Stimulated activated CD8-positive, alpha-beta memory T cell treated with anti-CD3 and anti-CD28 coated beads, Interleukin-15, amount 100 ng/mL, for 4 hours (primary cell): ENCODE measurements at places on chromosomes 7 and 10.

DNA sequence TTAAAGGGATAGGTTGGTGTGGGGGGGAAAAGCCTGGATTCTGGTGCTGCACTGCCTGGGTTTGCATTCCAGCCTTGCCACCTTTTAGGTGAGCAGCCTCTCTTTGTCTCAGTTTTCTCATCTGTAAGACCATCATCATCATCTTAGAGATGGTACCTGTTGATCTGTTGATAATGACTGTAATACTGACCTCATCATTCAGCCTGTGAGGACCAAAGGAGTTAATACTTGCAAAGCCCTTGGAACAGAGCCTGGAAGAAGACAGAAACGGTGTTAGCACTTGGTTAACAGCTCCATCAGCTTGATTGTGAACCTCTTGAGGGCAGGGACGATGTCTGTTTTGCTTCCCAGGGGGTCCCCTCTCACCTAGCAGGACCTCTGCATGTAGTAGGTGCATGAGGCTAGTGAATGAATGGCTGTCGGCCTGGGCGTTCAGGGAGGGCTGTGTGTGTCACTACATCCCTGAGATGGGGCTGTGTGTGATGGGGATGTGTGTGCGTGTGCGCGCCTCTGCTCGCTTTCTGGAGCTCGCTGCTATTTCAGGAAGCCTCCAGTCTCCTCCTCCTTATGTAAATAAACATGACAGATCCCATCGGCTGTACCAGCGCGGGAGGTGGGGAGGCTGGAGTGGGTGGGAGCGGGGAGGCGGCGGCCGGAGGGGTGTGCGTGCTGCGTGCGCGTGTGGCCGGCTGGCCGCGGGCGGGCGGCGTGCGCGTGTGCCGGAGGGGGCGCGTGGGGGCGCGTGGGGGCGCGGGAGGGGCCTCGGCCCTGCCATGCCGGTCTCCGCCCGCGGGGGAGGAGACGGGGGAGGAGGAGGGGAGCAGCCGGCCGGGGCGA lies 61.2 kb downstream of the NEURL1 start:
- no peak for DNase-seq

DNA sequence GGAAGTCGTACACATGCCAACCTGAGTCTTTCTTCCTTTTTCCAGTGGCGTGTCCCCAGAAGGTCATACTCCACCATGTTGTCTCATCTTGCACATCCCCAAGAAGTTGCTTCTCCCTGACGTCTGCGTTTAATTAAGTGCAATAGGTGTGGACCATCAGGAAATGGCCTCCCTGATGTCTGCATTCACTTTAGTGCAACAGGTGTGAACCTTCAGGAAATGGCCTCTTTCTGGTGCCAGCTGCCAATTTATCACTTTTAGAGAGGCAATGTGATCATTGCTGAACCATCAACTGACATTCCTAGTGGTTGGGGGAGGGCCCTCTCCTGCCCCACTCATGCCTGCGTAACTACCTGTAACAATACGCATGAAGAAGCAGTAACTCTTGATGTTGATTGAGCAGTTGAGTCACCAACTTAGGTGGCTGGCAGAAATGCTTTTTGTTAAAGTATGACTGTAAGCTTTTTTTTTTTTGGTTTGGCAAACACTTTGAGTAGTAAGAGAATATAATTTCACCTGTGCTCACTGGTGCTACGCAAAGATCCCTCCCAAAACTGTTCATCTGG lies 25.8 kb downstream of the SCIN start:
- DNase-seq = no peak

GRCh38 chr7:18206331-18206730 lies 178.7 kb upstream of the PRPS1L1 start:
- no peak for DNase-seq

DNA sequence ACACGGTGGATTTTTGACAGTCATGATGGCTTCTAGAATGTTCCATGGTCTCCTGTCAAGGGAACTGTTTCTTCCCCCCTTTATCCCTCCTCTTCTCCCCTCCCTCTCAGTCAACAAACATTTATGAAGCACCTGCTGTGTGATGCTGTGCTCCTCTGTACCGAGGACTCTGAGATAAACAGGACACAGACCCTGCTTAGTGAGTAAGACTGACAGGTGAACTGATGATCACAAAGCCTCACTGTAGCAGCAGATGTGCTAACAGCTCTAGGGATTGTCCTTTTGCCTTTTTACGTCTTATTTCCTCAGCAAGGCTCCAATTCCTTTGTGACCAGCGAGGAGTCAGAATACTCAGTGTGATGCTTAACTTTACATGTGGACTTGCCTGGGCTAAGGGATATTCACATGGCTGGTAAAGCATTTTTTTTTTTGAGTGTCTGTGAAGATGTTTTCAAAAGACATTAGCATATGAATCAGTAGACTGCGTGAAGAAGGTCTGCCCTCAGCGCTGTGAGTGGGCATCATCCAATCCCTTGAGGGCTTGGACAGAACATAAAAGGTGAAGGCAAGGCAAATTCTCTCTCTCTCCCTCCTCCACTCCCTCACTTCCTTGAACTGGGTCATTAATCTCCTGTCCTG lies 170.1 kb downstream of the ADRA2A start:
- DNase-seq = no peak

- no peak for DNase-seq
These were observed 189.3 kb downstream of the ABCA13 start for GRCh38 chr7:48360574-48360973.

- DNase-seq = no peak
These were observed 283.5 kb downstream of the ARHGAP12 start for GRCh38 chr10:31644931-31645633.

- no peak for DNase-seq
These were observed 16.1 kb downstream of the CALML3 start for GRCh38 chr10:5540891-5541290.

- no peak for DNase-seq
These were observed 146.3 kb downstream of the SEMA3E start for GRCh38 chr7:83502636-83503035.

DNA sequence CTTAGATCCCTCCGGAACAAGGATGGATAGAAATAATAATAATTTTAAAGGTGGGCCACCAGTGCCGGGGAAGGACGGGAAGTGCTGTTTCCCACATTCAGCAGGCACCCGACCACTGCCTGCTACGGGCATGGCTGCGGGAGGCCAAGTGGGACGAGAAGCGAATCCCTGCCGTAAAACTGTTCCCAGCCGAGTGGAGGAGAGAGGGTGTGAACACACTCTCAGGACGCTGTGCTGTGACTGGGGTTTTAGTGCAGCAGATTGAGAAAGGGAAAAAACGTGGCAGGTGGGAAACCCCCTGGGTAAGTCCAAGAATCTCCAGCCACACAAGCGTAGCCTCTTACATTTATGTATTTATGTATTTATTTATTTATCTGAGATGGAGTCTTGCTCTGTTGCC lies 158.8 kb downstream of the DNAJB6 start:
- no peak for DNase-seq
